ENCODE measurements at places on chromosomes 2 and 18. TPM values are rescaled to one million over a fixed set of nuclear protein-coding genes. Genes with fewer than 3 reads are reported as not detected.

The FLACC1 gene
- 0.32 TPM for polyA plus RNA-seq

DNA sequence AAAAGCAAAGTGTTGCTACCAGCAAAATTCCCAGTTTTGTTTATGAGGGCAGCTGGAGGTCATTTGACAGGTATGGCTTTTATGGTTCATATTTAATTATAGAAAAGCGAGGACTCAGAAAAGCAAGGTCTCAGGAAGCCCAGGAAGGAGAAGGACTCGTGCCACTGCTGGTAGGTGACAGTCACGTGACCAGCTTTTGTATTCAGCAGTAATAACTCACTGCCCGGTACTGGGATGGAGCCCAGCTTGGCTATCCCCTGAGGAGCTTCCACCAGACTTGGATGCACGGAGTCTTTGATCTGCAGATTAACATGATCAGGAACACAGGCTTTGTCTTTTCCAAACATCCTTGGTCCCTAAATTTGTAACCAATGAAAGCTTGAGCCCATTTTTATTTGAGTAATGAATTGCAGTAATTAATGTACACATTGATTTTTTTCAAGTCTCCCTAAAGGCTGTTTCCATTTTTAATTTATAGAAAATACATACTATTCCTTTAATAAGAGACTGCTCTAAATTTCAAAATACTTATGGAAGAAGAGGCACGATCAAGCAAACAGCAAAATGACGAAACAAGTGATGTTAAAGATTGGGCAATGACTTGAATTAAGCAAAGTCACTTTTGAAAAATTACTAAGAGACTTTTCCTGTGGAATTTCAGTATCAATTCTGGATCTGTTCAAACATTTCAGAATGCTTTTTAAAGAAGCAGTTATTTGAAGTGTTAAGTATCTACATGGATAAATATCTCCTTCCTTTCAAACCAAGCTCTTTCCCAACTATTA is 251.7 kb upstream of the HNRNPA3 start:
- no peak for DNase-seq

DNA sequence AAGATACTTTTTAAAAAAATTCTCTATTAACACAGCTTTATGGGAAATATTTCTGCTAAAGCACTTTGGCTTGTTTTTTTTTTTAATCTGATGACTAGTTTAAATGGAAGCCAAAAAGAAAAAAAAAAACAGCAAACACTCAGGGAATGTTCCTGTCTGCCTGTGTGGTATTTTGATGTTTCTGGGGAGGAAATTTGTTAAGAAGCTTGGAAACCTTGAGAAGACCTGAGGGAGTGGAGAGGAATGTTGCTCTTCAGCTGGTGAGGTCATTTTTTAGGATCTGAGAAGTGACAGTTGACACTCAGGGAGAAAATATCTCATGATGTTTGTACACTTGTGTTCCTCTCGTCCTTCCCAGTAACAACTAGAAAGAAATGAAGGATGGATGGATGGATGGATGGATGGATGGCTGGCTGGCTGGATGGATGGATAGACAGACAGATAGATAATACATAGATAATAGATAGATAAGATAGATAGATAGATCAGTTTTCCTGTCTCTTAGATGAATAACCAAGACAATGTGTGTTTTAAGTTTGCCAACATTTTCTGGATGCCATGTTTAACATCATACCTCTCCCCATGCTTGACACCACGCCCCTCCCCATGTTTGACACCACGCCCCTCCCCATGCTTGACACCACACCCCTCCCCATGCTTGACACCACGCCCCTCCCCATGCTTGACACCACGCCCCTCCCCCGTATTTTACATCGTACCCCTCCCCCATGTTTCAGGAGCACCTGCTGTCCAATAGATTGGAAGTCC is 84.8 kb downstream of the CTIF start:
- peak; percentile 88 for DNase-seq

- DNase-seq = no peak
Measured at GRCh38 chr2:220081171-220081570, 453.7 kb downstream of the SLC4A3 start.

DNA sequence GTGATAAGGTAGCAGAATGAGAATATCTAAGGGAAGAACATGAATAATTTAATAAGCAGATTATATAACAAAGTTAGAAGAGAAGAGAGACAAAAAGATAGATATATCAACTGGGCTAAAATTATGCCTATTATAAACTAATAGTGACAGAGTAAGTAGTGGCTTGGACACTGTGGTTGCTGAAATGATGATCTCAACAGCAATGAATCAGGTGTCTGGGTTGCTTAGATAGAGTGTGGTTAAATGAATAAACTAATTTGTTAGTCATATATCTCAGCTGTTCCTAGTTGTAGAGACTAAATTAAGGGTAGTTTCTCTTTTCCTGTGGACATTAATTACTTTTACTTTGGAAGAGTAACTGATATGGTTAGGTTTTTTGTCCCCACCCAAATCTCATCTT is 1485.4 kb upstream of the CELF4 start:
- no peak for DNase-seq

GRCh38 chr18:22348521-22349316 is 69.0 kb downstream of the CTAGE1 start:
- DNase-seq = peak; percentile 42

GRCh38 chr2:127700527-127701192 is 637 bp upstream of the SFT2D3 start:
- DNase-seq = no peak

- no peak for DNase-seq
Measured at GRCh38 chr2:28173377-28173776, 219.3 kb upstream of the FOSL2 start.

The TDRD15 gene
- not detected for polyA plus RNA-seq

The IL1B gene
- polyA plus RNA-seq = 4.4 TPM

DNA sequence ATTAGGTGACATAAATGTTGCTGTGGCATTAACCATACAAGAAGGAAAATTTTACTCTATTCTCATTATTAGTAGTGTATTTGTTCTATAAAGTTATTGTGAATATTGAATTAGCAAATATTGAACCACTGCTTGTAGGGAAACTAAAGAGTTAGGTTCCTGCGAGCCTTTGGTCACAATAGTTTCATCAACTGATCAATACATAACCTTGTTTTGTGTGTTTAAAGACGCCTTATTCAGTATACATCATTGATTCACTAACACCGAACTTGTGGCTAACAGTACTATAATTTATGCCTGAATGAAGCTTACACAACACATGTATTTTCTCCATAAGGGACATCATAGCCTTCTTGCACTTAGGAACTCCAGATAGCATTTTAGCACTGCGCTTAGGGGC is 36.9 kb downstream of the VPS54 start:
- no peak for DNase-seq

GRCh38 chr2:237210763-237211162 is 125.1 kb downstream of the COPS8 start:
- DNase-seq = no peak

The AQP12B gene
- not detected for polyA plus RNA-seq

Measured in IMR-90 (cell line).